CD8-positive, alpha-beta memory T cell (primary cell): ENCODE measurements at places on chromosomes 5 and 9.

GRCh38 chr9:135240222-135240621 lies 152.8 kb downstream of the OLFM1 start:
- DNase-seq = no peak

GRCh38 chr5:172347496-172348052 lies 64.0 kb upstream of the UBTD2 start:
- no peak for DNase-seq

- no peak for DNase-seq
These were observed 2.6 kb upstream of the SEMA6A start for GRCh38 chr5:116577064-116577788.

DNA sequence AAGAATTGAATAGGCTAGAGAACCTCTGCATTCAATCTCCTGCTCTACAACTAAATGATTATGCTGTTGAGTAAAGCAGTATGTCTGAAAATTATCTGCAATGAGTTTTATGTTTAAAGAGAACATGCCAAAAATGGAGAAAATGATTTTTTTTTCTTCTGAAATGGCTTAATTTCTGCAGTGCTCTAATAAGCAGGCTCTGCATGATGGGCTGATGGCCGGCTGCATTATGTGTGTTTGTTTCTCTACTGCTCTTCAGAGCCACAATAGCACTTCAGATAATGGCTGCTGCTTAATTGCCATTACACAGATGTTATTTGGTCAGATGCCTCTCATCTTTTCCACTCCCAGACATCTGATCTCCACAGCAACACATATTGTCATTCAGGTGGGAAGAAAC lies 286.4 kb upstream of the DMAC1 start:
- no peak for DNase-seq

- no peak for DNase-seq
These were observed 118.7 kb downstream of the PSD2 start for GRCh38 chr5:139914218-139914807.

DNA sequence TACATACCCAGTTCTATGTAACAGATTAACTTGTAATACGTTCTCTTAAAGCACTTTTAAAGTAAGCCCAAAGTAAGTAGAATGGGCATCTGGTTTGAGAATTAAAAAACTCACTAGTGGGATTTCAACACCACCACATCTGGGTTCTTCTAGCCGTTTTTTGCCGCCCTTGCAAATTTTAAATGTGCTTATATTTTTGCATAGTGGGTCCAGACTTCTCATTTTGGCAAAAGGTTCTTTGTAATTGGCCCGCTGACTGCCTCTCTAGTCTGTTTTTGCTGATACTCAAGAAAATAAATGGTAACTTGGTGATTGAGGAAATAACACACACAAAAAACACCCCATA lies 582 bp upstream of the FBXO4 start:
- no peak for DNase-seq

DNA sequence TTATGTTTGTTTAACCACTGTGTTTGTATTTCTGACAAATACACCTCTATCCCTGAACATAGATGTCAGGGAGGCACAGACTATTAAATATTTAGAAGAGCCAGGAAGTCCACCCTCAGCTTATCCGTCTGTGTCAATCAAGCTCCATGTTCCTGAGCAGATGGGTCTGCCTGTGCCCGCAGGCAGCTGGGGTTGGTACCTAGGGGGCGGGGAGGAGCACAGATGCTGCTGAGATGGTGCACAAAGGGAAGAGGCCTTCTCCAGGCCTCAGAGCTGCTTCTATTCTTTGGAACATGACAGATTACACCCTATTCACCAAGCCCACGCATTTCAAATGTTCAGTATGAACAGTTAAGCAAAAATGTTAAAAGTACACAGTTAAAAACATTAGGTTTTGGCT lies 142.1 kb downstream of the EPB41L4A start:
- no peak for DNase-seq

DNA sequence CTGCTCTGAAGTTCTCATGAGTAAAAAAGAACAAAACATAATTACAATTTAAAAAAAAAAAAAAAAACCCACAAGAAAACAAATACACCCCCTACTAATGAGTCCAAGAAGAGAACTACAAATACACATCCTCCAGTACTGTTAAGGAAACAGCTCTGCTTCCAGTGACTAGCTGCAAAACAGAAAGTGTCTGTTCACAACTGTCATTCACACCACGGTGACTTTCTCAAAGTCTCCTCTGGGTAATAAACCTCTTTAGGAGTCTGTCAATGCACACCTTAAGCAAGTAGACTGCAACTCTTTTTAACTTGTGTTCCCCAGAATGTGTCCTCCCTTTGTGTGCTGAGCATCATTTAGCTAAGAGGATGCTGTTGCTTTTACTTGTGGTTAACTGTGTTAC lies 6.2 kb downstream of the REEP5 start:
- DNase-seq = peak; percentile 10

GRCh38 chr5:159855476-159856191 lies 60.6 kb upstream of the ADRA1B start:
- DNase-seq = no peak
